RCC 7860 (cell line): ENCODE measurements at places on chromosomes 2 and 18.

DNA sequence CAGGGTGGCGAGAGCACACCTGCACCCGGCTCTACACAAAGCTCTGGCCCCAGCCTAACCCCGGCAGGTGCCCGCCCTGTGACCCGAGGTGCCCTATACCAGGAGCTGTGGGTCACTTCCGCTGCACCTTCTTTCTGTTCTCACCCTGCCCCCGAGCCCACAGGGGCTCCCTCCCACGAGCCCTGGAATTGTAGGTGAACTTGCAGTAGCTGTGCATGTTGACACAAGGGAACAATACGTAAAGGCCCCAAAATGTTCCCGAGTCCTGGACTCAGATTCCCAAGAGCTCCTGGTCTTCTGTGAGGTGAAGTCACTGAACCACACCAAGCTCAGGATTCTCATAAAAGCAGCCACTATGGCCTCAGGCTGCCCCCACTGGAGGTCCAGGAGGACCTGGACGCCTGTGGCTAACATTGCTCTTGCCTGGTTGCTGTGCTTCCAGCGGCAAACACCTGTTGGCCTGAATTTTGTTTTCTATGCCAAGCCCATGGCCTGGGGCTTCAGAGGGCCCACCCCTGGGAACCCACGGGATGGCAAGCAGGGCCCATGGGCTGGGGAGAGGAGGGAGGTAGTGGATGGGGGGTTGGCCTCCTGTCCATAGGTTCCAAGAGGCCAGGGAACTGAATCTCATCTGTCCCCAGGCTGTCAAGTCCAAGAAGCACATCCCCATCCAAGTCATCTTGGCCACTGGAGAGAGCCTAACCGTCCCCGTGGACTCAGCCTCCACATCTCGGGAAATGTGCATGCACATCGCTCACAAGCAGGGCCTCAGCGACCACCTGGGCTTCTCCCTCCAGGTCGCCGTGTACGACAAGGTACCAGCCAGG is 23.2 kb upstream of the GPR17 start:
- DNase-seq, result no peak

DNA sequence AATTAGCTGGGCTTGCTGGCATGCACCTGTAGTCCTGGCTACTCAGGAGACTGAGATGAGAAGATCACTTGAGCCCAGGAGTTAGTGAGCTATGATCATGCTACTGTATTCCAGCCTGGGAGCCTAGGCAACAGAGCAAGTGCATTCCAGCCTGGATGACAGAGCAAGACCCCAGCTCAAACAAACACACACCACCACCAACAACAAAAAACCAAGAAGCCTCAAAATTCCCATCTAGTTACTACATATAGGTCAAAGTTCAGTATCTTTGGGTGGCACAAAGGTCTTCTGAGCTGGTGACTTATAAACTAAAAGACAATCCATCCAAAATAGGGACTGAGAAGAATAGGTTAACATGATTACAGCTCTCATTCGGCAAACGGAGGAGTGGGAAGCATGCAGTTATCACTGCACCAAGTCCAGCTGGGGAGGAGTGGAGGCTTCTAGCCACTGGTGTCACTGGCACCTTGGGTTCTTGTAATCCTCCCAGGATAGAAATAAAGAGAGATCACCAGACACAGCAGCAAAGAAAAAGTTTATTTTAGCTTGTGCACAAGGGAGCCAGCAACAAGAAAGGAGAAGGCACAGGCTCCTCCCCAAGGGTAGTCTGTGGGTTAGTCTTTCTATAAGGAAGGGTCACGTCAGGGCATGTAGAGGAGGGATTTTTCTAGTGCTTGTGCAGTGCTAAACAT is 57.4 kb downstream of the SH2D6 start:
- DNase-seq, result no peak

DNA sequence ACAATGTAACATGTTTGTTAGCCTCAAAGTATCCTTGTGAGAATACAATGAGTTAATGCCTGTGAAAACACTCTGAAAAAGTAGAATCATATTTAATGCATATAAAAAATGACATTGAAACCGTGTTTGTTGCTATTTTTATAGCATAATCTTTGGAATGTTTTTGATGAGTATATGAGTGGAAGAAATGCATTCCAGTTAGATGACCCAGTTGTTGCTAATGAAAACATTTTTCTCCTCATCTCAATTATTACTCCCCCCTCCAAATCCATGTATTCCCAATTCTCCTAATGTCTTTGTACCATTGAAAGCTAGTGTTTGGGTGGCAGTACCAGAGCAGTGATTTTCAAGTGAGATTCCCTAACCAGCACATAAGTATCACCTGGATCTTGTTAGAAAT is 67.1 kb upstream of the DSEL start:
- no peak for DNase-seq

DNA sequence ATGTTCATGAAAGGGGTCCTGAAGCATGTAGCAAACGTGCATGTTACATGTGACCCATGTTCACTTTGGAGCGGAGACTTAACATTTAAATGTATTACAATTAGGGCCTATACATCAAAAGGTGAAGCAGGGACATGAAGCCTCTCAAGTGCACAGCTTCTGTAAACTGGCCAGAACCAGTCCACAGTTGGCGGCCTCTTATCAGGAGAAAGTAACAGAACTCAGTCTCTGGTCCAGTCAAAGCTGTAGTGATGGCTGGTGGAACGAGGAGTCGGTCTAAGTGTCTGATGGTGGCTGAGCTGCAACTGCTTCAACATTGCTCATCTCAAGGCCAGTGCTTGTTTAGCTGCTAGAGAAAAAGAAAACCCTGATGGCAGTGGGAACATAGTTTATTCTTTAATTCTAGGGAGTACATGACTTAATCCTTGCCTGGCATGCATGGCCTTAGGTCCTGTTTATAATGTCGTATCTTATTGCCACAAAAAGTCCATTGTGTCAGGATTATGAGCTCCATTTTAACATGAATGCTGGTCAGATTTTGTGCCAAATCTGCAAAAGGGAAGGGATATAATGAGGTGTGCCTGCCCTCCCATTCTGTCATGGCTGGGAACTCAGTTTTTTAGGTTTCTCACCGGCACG is 22.2 kb upstream of the YES1 start:
- DNase-seq, result no peak

DNA sequence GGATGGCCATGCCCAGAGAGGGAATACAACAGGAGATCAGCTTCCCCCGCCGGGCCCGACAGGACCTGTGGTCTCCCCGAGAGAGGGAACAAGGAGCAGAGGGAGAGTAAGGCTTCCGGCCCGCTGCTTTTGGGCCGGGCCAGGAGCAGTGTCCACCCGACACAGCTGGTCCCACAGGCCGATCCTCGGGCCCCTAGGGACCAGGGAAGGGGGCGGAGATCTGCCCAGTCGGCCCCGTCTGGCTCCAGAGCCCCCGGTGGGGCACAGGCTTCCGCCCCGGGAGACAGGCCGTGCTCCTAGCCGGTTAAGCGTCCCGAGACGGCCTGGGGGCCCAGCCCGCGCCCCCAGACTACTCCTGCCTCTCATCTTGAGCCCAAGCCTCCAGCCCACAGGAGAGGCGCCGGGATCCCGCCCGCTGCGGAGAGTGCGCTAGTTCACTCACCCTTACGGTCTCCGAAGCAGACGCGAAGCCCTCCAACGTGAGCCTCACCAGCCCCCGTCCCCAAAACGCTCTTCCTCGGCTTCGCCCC is at the start of gene MCFD2:
Gene MCFD2, minus strand, starts transcription at position 526 of the 530 bp plus-strand sequence. CDS start 6,635 bp downstream, outside the sequence.
- DNase-seq, result no peak

- no peak for DNase-seq
Measured at GRCh38 chr2:39375917-39376316, 61.2 kb downstream of the MAP4K3 start.

- no peak for DNase-seq
Measured at GRCh38 chr2:217905896-217906295, 96.9 kb downstream of the TNS1 start.

- no peak for DNase-seq
Measured at GRCh38 chr2:134532537-134532936, 186.3 kb downstream of the TMEM163 start.

DNA sequence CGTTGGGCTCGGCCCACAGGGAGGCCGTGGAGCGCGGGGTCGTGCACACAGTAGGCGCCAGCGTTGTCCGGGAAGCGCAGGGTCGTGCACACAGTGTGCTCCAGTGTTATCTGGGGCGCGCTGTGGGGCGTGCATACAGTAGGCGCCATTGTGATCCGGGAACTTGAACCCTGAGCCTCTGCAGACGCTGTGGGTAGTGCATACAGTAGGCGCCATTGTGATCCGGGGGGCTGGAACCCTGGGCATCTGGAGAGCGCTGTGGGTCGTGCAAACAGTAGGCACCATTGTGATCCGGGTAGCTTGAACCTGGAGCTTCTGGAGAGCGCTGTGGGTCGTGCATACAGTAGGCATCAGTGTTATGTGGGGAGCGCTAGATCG is 793 bp downstream of the ZNF236 start:
- no peak for DNase-seq
